ENCODE measurements at places on chromosomes 11 and 22. TPM values are rescaled to one million over a fixed set of nuclear protein-coding genes. Genes with fewer than 3 reads are reported as not detected.

EHF gene
- not detected for total RNA-seq

GRCh38 chr11:92739041-92739440, 230.4 kb upstream of the MTNR1B start:
- DNase-seq = no peak

- DNase-seq = no peak
Observed at GRCh38 chr22:45804986-45805325, 133.3 kb downstream of the ATXN10 start.

DNA sequence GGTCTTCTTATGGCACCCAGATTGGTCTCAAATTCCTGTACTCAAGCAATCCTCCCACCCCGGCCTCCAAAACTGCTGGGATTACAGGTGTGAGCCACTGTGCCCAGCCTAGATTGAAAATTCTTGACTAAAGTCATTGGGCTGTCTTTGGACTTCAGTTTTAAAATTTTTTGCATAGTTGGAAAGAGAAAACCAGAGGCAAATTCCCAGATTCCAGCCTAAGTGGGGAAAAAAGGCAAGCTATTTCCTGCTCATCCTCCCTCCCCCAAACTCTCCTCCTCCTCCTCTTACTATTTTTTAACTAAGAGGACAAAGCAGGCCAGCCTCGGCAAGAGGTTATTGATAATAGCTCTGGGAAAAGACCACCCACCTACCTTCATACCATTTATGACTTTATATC, 78.6 kb upstream of the CLMP start:
- no peak for DNase-seq

TRIM3 gene
- total RNA-seq = 32.5 TPM

DNA sequence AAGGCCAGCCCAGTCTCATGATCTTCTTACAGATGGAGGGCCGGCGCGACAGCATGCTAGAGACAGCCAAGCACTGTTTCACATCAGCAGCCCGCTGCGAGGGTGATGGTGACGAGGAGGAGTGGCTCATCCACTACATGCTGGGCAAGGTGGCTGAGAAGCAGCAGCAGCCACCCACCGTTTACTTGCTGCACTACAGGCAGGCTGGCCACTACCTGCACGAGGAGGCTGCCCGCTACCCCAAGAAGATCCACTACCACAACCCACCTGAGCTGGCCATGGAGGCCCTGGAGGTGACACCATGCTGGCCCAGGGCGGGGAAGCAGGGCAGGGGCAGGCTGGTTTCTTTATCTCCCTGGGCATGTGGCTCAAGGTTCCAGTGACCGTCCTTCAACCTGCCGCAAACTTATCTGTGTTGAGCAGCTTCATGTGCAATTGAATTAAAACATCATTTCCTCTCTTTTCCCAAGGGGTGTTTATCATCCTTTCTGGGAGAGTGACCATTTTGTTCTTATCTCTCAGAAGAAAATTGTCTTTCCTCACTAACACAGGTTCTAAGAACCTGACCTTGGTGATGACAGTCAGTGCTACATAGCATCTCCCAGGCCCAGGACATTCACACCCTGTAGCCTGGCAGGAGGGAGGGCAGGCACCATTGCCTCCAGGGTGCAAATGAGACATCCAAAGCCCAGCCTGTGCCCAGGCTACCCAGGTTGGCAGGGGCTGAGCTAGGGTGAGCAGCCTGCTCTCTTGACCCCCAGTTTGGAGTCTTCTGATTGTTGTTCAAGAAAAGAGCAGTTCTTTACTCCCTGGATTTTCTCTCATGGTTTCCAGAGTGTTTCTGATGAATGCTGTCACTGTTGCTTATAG, 80.7 kb downstream of the CABIN1 start:
- no peak for DNase-seq

- DNase-seq = no peak
Observed at GRCh38 chr11:120747850-120748814, 236.6 kb downstream of the GRIK4 start.

LGR4 gene
- 61.9 TPM for total RNA-seq

DNA sequence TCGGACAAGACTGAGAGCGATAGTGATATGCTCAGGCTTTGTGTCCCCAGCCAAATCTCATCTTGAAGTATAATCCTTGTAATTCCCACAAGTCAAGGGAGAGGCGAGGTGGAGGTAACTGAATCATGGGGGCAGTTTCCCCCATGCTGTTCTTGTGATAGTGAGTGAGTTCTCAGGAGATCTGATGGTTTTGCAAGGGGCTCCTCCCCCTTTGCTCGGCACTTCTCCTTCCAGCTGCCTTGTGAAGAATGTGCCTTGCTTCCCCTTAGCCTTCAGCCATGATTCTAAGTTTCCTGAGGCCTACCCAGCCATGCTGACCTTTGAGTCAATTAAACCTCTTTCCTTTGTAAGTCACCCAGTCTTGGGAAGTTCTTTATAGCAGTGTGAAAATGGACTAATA, 7.5 kb upstream of the FOLR2 start:
- DNase-seq = no peak

DNA sequence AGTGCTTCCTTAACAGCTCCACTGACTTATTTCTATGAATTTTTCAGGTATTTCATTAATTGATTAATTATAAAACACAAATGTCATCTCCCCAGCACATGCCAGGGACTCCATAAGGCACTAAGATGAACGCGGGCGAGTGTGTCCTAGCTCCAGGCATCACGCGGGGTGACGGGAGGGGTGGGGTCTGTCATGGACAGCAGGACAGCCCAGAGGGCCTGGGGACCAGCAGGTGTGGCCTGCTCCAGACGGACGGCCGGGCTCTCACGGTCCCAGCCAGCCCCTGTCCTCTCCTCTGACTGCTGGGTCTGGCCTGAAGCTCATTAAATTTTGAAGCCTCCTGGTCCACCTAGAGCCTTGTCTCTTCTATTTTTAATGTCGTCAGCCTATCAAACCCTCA, 531.1 kb downstream of the BRD1 start:
- DNase-seq = peak; percentile 78

LDHAL6A gene
- total RNA-seq = not detected

DNA sequence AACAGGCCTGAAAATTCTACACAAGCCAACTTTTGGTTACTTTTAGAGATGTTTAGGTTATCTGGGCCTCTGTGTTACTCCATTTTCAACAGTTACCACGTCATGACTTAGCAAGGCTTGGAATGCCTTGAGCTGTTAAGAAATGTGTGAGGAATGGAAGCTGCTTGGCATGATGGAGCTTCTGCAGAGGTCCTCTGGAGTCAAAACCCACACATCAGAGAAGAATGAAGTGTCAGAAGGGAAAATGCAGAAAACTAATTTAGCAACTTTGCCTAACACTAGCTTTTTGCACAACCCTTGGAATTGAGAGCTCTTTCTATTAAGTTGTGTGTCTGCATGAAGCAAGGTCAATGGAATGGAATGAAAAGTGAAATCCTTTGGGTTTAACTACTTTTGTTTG, 27.4 kb downstream of the FAT3 start:
- DNase-seq = no peak

IGLL5 gene
- not detected for total RNA-seq

- DNase-seq = no peak
Observed at GRCh38 chr11:16403448-16403803, 47.1 kb upstream of the SOX6 start.

CSNK2A3 gene
- 1.0 TPM for total RNA-seq

Data from osteocyte (in vitro differentiated cells).